ENCODE measurements at places on chromosomes 6 and 20. TPM values are rescaled to one million over a fixed set of nuclear protein-coding genes. Genes with fewer than 3 reads are reported as not detected.

GRCh38 chr6:39381550-39382140 is 59.1 kb upstream of the KCNK16 start:
- DNase-seq, result no peak

The LINC00237 gene
- total RNA-seq, result not detected

The PI3 gene
- not detected for total RNA-seq

The EBF4 gene
- 20.4 TPM for total RNA-seq

DNA sequence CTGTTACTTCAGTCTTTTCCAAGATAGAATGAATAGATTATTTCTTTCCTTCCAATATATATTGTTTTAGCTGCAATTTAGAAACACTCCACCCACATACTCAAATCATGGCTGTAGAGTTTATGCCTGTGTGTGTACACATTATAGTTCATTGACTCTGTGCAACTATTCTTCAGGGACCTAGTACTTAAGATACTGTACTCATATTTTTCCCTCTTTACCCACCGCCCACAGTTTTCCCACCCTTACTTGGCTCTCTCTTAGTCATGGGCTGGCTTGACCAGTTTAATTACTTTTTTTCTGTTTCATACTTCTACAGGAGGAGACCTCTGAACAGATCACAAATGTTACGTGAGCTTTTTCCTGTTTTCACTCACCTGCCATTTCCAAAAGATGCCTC is 30.4 kb downstream of the C6orf89 start:
- no peak for DNase-seq

DNA sequence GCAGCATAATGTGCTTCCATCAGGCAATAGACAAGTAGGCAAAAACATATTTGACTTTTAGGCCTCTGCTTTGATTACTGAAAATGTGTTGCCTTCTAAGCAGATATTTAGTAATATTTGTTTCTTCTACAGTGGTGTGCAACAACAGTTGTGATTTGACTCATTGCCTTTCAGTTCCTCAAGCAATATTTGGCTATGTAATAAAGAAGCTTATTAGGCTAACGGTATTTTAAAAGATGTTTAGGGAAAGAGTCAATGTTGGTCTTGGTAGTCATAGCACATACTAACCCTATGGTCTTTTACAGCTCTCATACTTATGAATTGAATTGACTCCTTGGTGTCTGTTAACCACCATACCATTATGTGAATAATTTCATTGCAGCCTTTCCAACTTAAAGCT is 124.1 kb downstream of the GRIK2 start:
- no peak for DNase-seq

DNA sequence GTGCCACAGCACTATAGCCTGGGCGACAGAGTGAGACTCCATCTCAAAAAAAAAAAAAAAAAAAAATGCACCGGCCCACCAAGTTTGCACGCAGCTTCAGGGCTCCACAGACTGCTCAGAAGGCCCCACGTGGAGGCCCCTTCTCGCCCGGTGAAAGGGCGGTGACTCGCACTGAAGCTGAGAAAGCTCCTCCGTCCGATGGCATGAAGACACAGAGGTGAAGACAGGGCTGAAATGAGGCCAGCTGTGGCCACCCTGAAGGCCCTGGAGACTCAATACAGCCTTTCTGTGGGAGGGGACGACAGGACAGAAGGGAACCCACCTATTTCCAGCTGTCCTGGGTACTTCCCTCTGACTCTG is 84.0 kb downstream of the PTPN1 start:
- no peak for DNase-seq

DNA sequence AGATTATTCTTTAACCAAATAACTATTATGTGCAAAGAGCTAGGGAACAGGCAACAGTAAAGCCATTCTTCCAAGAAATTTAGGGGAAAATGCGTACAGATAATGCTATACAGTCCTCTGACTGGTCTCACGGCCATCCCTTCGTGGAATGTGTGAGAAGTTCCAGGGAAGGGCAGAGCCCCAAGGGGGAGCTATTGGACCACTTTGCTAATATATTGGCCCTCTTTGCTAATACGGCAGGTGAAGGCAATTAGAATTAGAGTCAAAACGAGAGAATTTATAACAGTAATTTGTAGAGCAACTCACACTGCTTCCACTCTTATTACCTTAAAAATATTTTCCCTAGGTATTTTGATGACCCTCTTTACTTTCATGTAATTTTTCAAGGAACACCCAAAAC is 140.4 kb downstream of the IMPG1 start:
- no peak for DNase-seq

The CRISP2 gene
- not detected for total RNA-seq

The PRRT1 gene
- total RNA-seq, result 0.54 TPM

DNA sequence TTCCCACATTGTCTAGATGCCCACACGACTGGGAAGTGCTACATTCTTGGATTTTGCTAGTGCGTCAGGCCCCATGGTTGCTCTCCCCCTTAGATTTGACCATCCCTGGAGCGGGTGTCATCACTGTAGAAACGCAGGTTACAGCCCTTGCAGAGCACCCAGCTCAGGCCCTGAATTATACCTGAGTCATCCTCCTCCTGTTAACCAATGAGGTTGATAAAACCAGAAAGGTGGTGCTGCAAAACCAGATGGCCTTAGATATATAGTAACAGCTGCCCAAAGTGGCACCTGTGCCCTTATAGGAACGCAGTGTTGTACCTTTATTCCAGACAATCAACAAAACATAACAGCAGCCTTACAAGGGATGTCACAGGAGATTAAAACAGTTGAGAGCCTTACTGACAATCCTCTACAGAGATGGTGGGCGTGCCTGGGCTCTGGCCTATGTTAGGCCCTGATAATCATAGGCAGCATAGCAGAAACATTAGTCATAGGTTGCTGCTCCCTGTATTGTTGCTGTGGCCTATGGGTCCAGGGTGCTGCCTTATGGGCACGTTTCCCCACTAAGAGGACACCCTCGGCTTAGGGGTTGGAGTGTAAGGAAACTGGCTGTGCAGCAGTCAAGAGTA is 33.6 kb upstream of the HSF2 start:
- DNase-seq, result no peak

- no peak for DNase-seq
Measured at GRCh38 chr20:43515628-43516027, 8.1 kb downstream of the L3MBTL1 start.

GRCh38 chr20:46928580-46929132 is 34.0 kb downstream of the EYA2 start:
- no peak for DNase-seq

DNA sequence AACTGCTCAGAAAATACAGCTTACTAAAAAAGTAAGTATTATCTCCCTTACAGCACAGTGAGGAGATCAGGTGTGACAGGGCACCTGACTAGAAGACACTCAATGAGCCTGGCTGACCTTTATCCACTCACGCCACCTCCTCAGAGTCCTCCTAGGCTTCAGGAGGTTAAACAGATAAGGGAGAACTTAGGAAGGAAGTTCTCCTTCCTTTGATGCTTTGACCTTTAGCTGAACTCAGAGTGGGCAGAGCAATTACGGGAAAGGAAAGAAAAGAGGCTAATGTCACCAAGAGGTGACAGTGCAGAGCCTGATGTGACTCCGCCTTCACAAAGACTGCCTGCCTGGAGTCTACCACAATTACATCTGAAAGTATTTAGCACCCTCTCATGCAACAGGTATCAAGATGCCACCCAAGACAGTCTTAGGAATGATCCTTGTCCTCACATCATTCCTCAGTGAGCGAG is 36.7 kb downstream of the MAN1A1 start:
- DNase-seq, result no peak

- no peak for DNase-seq
Measured at GRCh38 chr6:163416557-163417253, 2.2 kb downstream of the QKI start.

DNA sequence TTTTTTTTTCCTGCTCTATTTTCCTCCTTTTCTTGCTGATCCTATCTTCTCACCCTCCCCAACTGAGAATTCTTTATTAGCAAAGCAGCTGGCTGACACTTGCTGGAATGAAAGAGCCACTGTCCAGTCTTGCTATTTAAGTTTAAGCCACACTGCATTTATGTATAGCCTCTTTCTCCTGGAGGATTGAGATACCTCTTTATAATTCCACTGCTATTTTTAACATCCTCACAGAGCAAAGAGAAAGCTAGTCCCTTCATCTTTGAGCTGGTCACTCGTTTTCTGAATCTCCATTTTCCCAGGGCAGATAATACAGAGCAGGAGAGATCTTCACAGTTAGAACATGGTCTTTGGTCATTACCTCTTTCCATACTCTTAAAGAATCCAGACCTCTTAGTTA is 36.0 kb upstream of the EEF1A1 start:
- no peak for DNase-seq

The MAK gene
- total RNA-seq, result 0.65 TPM

- no peak for DNase-seq
Measured at GRCh38 chr6:169022079-169022478, 231.6 kb downstream of the THBS2 start.

The TRDN gene
- total RNA-seq, result not detected

DNA sequence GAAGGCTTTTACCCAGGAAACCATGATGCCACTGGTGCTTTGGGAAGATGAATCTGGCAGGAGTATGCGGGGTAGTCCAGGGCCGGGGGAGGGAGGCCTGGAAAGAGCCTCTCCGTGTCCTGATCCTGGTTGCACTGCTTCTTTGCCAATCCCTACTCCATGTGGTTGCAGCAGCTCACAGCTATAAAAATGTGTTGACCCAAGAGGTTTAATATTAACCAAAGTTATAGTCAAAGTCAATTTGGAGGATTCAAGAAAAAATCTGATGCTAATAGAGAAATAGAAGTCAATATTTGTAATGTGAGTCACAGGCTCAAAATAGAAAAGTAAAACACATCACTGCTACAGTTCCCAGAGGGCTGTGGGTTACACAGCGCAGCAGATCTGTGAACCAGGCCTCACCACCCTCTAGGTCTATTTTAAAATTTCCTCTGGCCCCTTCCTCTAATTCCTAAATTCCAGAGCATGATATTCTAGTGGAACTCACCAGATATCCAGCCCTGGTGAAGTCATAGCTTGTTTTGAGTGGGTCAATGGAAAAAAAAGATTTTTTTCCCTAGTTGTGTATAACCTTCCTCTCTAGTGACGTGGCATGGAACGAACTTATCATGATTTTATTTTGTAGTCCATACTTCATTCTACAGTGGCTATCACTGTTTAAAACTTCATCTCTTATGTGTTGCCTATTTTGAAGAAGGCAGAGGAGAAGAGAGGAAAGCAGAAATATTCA is 63.2 kb upstream of the BMP2 start:
- no peak for DNase-seq

- no peak for DNase-seq
Measured at GRCh38 chr20:10412591-10413408, 21.2 kb downstream of the MKKS start.

DNA sequence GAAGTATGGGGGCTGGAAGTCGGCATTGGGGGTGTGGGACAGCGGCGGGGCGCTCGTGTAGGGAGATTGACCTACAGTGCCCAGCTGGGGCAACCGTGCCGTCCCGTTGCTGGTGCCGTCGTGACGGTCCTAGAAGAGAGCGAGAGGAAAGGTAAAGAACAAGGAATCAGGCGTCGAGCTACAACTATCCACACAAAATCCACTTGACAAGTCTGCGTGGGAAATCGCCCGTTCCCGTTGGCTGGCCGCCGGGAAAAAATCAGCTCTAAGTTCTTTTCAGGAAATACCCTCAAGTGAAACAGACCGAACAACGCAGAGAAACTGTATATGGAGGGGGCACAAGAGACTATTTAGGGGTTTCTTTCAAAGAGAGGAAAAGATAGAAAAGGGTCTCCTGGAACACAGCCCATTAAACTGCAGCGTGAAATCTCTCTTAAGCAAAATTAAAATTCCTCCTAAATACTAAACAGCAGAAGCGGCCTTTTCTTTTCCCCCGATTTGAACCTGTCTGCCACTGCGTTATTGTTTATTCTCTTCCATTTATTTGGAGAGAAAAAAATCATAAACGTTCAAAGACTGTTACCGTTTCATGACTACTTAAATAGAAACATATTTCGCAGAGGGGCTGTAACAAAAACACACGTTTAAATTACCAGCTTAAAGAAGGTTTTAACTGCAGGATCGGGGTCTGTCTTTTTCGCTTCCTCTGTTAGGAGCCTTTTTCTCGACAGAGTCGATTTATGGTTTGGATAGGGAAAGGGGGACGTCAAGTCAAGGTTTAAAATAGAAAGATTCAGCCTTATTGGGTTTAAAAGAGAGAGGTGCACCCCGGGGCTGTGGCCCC is 4.4 kb downstream of the TFAP2A start:
- DNase-seq, result no peak

The EDN3 gene
- 0.53 TPM for total RNA-seq

All from natural killer cell (primary cell).